Stimulated activated naive CD8-positive, alpha-beta T cell treated with anti-CD3 and anti-CD28 coated beads, Interleukin-15, Interleukin-2, amounts not matched to agents 100 U/mL and 50 U/mL, for 24 hours (primary cell): ENCODE measurements at places on chromosomes 12 and 14.

DNA sequence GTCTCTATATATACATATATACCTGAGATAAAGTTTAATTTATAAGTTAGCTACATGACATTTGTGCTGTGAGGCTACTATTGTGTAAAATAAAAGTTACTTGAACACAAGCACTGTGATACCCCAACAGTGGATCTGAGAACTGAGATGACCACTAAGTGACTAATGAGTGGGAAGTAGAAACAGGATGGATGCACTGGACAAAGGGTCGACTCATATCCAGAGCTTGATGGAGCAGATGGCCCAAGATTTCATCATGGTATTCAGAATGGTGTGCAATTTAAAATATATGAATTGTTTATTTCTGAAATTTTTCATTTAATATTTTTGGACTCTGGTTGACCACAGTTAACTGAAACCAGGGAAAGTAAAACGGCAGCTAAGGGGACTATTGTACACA is 908.6 kb upstream of the MDGA2 start:
- no peak for DNase-seq

DNA sequence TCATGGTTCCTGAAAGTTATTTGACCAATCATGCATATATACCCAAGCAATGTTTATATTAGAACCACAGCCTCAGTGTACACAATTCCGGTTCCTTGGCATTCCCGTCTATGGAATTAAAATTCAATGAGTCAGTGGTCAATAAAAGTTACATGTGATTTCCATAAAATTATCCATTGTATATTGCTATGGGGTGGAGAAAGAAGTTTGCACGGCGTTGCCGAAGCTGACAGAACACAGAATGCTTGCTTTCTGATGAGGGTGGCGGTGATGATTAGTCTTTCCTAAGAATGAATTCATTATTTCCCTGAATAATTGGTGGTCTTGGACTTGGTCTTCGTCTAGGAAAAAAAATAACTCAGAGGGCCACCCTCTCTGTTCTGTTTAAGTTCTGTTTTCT is 214.1 kb downstream of the ANO2 start:
- no peak for DNase-seq

GRCh38 chr14:91035855-91036254 is 24.6 kb downstream of the RPS6KA5 start:
- no peak for DNase-seq

GRCh38 chr12:132717531-132718387 is 7.1 kb downstream of the PGAM5 start:
- DNase-seq = no peak

GRCh38 chr12:113214895-113215400 is 6.3 kb upstream of the TPCN1 start:
- DNase-seq = peak; percentile 14

- no peak for DNase-seq
These were observed 25.8 kb downstream of the KCNK10 start for GRCh38 chr14:88297306-88297705.

- DNase-seq = no peak
These were observed 403 bp upstream of the PNP start for GRCh38 chr14:20468764-20469241.

DNA sequence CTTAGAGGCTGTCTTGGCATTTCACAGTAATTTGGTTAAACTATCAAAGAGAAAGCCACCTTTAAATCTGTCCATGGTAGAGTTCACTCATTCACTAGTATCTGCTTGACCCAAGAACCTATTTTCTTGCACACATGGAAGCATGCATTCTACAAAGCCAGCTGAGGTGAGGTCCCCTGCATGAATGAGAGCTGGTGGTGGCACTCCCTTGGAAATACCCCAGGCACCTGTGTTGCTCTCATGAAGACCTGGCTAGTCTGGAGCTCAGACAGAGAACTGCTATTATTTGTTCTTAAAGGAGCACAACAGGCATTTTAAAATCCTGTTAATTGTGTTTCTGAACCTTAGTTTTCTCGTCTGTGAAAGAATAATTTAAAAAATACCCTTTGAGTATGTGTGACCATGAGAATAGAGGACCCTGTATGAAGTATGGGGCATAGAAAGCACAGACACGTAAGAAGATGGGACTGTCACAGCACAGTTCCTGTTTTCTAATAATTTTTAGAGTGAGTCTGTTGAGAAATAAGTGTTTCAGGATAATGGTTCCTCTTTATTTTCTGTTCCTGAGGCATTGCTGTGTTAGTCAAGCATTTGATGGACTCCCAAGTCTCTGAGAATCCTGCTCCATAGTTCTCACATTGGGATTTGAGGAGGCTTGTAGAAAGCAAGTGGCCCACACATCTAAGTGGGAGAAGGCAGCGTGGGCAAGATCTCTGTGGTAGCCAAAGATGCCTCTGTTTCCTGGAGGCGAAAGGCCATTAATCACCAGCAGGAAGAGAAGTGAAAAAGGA is 10.9 kb downstream of the RGS6 start:
- DNase-seq = no peak

DNA sequence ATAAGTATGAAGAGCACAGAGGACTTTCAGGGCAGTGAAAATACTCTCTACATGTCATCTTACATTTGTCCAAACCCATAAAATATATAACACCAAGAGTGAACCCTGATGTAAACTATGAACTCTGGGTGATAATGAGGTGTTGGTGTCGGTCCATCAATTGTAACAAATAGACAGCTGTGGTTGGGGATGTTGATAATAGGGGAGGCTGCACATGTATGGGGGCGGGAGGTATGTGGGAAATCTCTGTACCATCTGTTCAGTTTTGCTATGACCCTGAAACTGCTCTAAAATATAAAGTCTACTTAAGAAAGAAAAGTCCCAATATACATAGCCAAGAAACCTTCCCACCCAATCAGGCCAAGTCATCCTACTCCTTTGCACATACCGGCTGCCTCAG is 88.5 kb downstream of the GPR135 start:
- no peak for DNase-seq

DNA sequence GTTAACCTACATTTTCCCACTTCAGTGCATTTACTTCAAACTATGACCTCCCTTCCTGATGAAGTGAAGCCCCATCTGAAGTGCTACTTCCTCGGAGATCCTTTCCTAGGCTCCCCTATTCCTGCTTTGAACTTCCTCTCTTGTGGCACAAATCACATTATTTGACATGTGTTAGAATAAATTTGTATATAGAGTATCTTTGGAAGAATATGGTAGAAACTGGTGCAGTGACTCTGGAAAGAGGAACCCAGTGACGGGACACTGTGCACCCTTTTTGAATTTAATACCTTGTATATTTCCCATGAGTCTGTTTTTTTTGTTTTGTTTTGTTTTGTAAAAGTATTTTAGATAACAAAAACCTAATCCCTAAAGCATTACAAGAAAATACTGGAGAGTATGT is 66.4 kb upstream of the SRSF5 start:
- DNase-seq = no peak

GRCh38 chr12:57545809-57546437 is 1.1 kb downstream of the DCTN2 start:
- peak; percentile 28 for DNase-seq

DNA sequence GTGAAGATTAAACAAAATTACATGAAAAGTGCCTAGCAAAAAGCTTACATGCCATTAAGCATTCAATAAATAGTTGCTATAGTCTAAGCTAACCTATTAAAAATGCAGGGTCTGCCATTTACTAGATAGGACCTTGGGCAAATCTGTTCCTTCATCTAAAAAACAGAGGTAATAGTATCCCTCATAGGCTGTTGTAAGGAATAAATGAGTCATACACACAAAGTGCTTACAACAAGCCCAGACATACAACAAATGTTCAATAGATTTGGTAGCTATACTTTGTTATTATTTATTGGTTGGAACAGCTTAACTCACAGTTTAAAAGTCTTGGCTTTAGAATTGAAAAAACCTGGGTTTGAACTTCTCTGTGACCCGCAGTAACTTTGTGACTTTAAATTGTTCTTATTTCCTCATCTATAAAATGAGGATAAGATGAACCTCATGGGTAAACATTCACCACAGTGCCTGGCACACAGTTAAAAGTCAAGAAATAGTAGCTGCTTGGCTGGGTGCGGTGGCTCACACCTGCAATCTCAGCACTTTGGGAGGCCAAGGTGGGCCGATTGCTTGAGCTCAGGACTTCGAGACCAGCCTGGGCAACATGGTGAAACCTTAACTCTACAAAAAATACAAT is 24.7 kb downstream of the HEATR5A start:
- DNase-seq = no peak

DNA sequence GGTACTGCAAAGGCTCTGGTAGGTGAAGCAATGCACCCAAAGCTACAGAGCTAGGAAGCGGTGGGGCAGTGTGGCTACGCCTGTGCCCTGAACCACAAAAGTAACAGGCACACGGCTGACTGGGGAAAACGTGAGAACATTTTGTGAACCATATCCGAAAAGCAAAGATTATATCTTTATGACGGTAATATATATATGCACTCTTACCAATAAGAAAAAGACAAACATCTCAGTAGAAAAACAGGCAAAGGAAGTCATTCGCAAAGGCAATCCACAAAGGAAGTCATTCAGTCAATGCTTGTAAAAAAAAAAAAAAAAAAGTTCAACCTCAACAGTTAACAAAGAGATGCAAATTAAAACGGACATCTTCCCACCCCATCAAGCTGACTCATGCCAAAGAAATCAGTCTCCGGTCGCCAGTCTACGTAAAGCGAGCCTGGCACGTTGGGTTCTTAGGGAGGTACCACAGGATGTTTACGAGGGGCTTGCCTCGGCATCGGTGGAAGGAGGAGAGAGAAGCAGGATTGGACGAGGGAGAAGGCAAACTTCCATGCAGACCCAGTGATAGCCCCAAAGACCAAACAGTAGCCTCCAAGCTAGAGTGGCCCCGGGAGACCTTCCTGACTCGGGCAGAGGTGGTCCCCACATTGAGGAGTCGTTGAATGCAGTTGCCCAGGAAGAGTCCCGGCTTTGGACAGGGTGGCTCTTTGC is 39.4 kb upstream of the PPP2R5C start:
- peak; percentile 71 for DNase-seq

GRCh38 chr12:58728397-58728796 is 191.9 kb downstream of the LRIG3 start:
- no peak for DNase-seq

DNA sequence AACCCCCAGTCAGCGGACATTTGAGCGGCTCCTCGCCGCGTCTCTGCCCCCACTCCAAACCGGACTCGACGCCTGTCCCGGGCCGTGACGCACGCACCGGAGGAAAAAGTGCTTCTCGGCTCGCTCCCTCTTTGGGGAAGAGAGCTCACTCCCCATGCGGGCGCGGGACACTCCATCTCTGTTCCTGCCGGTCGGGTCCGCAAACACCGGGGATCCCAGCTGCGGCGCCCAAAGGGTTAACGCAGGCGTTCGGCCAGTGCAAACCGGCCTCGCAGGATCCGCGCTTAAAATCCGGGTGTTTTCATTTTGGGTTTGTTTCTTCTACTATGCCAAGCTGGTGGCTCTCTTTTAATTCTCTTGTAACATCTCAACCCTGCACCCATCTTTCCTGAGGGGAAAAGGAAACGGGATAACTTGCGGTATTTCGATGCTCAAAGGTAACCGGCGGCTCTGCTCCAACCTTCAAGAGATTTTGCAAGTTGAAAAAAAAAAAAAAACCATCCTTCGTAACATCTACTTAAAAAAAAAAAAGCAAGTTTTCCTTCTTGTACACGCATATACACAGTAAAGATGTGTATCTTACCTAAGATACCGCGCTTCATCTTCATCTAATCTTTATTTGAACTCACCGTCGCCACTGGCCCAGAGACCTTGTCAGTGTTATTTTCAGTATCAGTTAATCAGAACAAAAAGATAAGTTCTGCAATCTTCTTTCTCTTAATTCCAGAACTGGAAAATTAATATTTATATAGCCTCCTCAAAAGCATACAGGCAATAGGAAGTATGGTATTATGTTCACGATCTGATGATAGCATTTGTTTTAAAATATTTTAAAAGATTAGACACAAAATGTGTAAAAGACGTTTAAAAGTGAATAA is 1.6 kb upstream of the ATP2B1 start:
- DNase-seq = peak; percentile 59

GRCh38 chr12:31412292-31412801 is 86.4 kb upstream of the SINHCAF start:
- no peak for DNase-seq

- DNase-seq = peak; percentile 21
These were observed 21.3 kb downstream of the LRRIQ1 start for GRCh38 chr12:85057370-85057963.

DNA sequence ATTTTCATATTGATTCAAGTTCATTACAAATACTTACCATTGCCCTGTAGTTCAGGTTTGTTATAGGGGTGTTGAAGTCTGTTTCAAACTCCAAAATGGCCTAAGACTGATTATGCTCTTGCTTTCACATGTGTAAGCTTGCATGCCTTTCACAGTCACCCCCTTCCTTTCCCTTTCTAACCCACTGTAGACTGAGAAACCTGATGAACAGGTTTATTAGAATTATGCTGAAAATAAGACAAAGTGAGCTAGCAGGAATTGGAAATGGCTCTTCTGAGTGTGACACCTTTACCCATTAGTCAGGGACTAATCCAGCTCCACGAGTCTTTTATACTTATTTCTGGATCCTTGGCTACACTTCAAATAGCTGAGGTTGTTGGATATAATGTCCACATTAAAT is 38.9 kb downstream of the FBXO33 start:
- DNase-seq = no peak

DNA sequence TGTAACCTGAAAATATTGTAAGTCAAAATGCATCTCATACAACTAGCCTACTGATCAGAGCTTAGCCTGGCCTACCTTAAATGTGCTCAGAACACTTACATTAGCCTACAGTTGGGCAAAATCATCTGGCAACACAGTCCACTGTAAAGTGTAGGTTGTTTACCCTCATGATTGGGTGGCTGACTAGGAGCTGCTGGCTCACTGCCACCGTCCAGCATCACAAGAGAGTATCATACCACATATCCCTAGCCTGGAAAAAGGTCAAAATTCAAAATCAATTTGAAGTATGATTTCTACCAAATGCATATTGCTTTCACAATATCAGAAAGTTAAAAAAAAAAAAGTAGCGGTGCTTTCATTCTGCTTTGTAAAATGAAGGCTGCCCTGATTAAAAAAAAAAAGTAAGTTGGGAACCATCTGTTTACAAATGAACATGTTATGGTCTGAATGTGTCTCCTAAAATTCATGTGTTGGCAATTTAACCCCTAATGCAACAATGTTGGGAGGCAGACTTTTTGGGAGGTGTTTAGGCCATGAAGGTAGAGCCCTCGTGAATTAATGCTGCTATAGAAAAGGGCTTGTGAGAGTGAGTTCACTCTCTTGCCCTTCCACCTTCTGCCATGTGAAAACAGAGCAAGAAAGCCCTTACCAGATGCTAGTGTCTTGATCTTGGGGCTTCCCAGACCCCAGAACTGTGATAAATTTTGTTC is 211.8 kb downstream of the PPM1H start:
- DNase-seq = no peak

- DNase-seq = no peak
These were observed 11.6 kb downstream of the RAP1B start for GRCh38 chr12:68622250-68622649.

GRCh38 chr12:132319359-132319950 is 9.9 kb downstream of the GALNT9 start:
- DNase-seq = no peak

GRCh38 chr14:38808734-38809455 is 294.1 kb downstream of the SEC23A start:
- peak; percentile 4 for DNase-seq
